Stimulated activated CD8-positive, alpha-beta memory T cell treated with anti-CD3 and anti-CD28 coated beads, Interleukin-15, amount 100 ng/mL, for 4 hours (primary cell): ENCODE measurements at places on chromosomes 2 and 18.

DNA sequence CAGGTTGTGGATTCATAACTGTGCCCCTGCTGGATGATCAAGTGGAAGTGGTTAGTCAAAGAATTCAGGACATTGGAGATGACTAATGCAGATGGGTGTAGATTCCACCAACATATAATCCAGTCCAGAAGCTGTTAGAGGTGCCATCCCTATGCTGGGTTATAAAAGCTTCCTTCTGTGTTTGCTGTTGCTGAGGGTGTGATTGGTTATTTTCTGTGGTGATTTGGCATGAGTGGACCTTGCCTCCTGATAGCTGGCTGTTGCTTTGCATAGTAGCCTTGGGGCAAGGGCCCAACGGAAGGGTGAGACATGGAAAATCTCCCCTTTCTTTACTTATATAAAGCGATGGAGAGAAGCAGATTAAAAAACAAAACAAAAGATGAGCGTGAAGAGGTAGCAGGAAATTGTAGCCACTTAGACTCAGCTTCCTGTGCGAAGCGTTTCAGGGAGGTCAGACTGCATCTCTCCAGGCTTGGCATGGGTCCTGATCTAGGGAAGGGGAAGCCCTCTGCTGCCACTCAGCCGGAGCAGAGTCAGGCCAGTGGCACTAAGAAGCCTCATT lies 190.4 kb downstream of the FMNL2 start:
- no peak for DNase-seq

GRCh38 chr2:217142649-217143266 lies 282.9 kb upstream of the TNP1 start:
- no peak for DNase-seq

DNA sequence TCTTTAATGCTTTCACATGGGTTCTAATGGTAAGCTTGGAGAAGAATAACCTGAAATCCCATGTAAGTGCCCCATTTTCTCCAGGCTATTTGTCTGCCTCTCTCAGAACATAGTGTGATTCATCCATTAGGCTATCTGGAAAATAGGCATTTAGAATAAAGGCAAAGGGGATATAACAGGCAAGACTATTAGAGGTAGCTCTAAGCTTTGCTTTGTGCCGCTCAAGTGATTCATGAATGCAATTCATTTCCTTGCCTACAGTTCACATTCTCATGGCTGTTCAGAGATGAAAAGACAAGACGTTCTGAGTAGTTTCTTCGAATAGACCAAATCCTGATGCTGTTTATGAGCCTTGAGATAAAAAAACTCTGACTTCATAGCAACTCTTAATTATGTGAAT lies 101.7 kb downstream of the ANKRD44 start:
- DNase-seq, result no peak

DNA sequence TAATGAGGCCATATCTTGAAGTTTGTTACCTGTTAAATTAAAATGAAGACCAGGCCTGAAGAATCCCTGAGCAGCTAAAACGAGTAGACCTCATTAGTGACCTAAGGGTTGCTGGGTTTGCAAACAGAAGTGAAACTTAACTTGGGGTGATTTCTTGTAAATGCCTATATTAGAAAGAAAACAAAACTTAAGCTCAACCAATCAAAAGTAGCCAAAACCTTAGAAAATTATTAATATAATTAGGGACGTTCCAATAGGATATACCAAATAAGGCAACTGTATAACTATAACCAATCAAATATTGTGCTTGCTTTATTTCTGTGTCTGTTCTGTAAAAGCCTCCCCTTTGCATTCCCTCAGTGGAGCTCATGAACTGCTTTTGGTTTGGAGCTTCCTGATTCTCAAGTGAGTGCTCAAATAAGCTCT lies 137.9 kb upstream of the VRK2 start:
- DNase-seq, result no peak

DNA sequence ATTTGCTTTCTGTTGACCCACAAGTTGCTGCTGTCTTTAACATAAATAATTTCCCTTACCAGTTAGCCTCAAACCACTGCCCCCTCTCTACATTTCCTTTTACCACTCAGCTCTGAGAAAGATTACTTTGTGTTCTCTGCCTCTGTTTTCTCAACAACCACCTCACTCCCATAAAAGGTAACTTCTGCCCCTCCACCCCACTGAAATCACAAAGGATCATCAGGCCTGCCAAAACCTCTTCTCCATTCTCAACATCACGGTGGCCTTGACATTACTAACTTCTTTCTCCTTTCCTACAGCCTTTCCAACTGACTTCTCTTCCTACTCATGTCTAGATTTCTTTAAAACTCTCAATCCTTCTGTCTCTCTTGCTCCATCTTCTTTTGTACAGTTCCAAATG lies 10.1 kb downstream of the ACADL start:
- DNase-seq, result no peak

DNA sequence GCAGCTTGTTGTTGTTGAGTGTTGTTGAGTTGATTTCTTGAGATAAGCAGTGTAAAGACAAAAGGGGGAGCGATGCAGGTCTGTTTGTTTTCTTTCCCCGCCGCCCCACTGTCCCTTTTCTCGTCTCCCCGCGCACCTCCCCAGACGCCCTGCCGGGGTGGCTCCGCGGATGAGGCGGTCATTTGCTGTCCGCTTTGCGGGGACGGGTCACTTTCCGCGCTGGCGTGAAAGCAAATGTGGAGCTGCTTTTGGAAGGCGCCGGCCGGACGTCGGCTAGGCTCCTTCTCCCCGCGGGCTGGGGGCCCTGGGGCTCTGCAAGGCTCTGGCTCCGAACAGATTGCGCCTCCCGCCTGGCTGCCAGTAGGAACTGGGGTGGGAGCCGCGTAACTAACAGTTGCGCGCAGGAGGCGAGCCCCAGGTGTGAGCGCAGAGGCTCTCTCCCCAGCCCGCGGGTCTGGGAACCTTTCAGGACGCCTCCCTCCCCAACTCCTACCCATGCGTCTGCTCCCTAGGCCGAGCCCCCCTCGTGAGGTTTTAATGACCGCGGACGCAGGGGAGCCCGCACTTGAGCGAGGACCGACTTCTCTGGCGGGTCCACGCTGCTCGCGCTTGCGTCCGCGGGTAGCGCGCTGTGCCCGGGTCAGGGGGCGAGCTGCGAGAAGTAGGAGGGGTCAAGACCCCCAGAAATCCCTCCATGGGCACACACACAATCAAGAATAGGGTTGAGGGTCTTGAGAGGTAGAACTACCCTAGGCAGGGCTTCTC lies 146.6 kb downstream of the MEIS1 start:
- no peak for DNase-seq

GRCh38 chr18:63264871-63265270 lies 54.7 kb downstream of the BCL2 start:
- no peak for DNase-seq

GRCh38 chr2:240296476-240297255 lies 138.8 kb upstream of the GPC1 start:
- no peak for DNase-seq

- no peak for DNase-seq
Observed at GRCh38 chr18:36149514-36150289, 20.0 kb downstream of the ELP2 start.

- DNase-seq, result no peak
Observed at GRCh38 chr2:72147303-72147971, at the start of gene CYP26B1. Gene CYP26B1 (minus strand): TSS chr2:72147862. CDS start chr2:72147834, 28 bp downstream.

DNA sequence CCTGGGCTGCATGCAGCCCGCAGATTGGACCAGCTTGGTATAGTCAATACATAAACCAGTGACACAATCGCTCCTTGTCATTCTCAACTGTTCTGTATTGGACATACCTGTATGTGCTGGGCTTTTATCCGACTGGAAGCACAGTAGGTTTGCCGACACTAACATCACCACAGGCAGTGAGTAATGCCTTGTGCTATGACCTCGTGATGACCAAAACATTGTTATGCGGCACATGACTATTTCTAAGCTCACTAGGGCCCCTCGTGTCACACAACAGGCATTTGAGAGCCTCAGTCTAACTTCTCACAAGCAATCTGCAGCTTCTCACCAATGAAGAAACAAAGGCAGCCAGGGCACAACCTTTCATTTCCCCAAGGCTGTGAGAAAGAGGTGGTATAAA lies 320.8 kb downstream of the AFF3 start:
- DNase-seq, result no peak
